ENCODE measurements at places on chromosomes 12 and 14.

DNA sequence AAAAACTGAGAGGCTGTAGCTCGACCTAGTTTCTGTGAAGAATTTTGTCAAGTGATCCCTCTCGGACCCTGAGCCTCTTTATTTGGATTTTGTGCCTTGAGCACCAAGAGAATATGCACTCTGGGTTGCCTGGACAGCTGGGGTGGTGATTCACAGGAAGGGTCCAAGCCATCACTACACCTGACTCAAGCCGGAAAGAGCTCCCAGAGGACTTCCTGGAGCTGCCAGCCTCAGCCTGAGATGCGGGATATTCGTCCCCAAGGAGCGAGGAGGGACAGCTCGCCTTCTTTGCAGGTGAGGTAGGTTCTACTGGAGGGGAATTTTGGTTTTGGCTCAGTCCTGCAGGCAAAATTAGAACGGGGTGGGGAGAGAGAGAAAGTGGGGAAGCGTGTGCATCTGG, 94.3 kb downstream of the GALNT8 start:
- DNase-seq = no peak

- DNase-seq = no peak
Measured at GRCh38 chr12:101789171-101789570, 41.6 kb downstream of the GNPTAB start.

DNA sequence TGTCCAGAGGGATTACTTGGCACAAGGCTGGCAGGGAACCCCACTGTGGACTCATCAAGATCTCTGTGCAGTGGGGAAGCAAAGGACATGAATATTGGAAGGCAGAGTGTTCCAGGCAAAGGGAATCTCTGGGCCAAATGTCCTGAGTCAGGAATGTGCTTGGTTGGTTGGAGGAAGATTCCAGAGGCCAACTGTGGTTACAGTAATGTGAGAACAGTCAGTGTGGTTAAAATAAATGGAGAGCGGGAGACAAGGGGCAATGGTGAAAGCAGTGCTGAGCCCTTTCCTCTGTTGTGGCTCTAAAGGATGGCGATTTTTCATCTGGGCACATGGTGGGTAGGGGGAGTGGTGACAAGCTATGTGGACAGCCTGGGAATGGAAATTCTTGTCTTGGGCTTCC, 948.2 kb downstream of the BCL11B start:
- no peak for DNase-seq

DNA sequence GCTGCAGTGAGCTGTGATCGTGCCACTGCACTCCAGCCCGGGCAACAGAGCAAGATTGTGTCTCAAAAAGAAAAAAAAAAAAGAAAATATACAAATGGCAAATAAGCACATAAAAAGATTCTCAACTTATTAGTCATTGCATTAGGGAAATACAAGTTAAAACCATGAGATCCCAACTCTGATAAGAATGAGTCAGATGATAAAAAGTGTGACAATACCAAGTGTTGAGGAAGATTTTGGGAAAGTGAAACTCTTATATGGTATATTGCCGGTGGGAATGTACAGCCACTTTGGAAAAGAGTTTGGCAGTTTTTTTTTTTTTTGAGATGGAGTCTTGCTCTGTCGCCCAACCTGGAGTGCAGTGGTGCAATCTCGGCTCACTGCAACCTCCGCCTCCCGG, 7.6 kb upstream of the PRPF40B start:
- DNase-seq = no peak

Measured in stimulated activated CD4-positive, alpha-beta T cell treated with anti-CD3 and anti-CD28 coated beads, Interleukin-1b, Interleukin-23, amount 100 ng/mL, for 48 hours (primary cell).